ENCODE measurements at places on chromosomes 5 and 9. TPM values are rescaled to one million over a fixed set of nuclear protein-coding genes. Genes with fewer than 3 reads are reported as not detected.
A peak's percentile ranks its signal among the peaks of the same experiment; 100 is the strongest.

The GZMA gene
- 96.9 TPM for total RNA-seq

The DMRTA1 gene
- total RNA-seq: not detected

The PCDHGA6 gene
- 0.48 TPM for total RNA-seq

DNA sequence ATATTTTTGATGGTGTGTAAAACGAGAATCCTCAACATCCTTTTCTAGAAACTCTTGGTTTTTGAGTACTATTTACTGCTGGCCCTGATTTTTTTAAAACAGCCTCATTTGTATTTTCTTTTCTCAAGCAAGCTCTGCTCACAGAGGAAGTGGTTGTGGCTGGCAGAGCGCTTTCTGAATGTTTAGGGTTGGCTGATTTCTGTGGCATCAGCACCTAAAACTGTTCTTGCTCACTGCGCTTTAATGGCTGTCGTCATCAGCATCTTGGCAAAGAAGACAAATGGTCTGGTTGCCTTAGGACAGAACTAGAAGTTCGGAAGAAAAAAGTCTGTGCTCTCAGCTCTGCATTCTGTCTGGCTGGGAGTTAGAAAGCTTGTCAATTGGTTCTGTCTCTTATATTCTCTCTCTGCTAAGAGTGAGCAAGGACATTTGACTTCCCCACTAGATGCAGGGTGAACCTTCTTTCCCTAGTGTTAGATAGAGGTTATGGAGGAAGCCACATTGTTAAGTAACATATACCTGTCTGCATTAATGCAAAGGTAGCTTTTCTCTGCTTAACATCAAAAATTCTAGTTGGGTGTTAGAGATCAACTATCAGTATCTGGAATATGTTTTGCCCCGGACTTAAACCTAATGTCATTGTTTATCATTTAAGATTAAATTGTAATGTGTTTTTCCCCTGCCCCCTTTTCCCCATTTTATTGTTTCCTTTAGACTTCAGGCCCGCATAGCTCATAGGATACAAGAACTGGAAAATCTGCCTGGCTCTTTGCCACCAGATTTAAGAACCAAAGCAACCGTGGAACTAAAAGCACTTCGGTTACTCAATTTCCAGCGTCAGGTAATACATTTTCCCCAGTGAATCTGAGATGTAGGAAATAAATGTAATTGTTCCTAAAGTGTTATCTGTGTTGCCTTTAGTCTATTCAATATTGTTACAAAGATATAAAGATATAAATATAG, 39.0 kb downstream of the SMARCA2 start:
- peak; percentile 71 for DNase-seq

The PFN3 gene
- total RNA-seq: not detected

DNA sequence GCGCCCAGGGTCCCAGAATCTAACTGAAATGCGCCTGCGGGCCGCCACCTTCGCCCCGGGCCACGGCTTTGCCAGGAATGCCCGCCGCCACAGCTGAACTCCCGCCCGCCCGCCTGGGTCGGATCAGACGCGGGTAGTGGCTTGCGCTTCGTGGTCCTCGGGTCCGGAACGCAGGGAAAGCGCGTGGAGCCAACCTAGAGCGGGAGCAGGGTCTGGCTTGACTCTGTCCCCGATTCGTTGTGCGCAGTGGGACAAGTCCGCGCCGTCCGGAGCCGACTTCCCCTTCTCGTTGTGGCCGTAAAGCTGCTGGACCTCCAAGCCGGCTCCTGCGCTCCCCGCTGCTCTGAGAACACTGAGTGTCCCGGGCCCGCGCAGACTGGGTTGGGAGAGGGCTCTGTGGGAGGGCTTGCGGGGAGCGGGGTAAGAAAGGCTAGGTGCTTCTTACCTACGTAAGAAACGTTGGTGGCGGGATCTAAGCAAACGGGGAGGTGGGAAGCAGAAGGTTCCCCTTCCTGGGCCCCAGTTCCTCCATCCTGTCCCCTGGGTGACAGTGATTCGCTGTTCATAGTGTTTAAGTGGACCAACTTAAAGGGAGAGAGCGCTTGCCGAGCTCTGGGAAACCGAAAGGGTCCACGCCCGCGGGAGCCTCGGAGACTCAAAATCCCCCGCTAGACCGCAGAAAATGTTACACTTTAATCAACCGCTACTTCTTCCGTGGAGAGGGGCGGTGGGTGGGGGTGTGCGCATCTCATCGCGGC, 4.4 kb upstream of the FOXE1 start:
- no peak for DNase-seq

GRCh38 chr5:121982893-121983285, 21.1 kb downstream of the SRFBP1 start:
- no peak for DNase-seq

The ARHGEF28 gene
- 0.11 TPM for total RNA-seq

The TAF11L10 gene
- total RNA-seq: not detected

DNA sequence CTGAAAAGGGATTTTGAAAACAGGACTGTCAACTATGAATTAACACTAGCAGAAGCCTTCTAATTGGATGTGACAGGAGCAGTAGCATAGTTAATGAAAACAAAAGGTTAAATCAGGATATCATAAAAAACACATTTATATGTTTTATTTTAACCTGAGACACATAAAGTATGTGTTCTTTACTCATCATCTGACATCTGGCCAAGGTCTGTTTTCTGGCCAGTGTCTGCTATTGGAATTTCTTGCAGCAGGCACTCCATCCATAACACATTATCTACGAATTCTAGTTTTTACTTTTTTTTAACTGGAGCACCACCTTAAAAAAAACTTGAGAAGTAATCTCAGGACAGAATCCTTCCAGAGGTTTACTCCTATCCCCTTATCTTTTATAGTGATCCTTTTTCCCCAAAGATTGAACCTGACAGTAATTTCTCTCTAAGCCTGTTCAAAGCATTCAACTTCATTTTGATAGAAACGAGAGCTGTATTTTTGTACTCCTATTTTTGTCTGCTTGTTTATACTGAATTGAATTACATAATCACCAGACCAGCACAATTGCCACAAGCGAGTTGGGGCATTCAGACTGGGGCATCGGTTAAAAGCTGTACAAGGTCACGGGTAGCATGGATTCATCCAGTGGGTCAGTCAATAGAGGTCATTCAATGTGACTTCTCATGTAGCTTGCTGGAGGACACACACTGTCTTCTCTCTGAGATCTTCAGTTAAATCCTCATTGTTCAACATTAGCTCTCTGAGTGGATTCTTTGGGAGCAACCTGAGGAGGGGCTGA, 205.6 kb upstream of the CLINT1 start:
- DNase-seq: no peak

GRCh38 chr5:96569770-96570169, 92.4 kb upstream of the CAST start:
- DNase-seq: no peak

GRCh38 chr9:132479733-132480132, 69.7 kb downstream of the CFAP77 start:
- DNase-seq: no peak

The BRD3 gene
- 37.4 TPM for total RNA-seq

- no peak for DNase-seq
These were observed 1942.4 kb upstream of the WWC1 start for GRCh38 chr5:166349046-166349445.

DNA sequence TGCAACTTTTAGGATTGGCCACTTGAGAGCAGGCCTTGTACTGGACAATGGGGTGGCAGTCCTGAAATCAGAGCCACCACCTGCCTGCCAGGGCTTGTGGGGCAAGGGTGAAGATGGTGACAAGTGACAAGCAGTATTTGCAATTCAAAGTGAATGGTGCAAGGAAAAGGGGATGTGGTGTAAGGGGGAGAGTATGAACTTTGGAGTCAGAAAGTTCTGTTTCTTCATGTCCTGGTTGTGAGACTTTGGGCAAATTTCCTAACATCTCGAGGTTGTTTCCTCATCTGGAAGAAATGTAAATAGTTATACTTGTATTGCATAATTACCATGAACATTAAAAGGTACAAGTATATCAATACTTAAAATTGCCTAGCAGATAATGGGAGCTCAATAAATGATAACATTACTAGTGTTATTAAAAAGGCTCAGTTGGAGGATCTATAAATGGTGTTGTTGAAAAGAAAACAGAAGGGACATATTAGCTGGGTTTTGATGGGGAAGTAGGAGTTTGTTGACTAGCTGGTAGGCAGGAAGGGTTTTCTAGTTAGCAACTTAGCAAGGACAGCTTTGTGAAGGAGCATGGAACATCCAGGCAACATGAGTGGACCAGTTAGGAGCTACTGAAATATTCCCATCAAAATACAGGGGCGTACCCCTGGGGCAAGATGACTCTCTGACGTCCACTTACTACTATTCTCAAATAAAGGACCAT, 21.3 kb upstream of the MEGF9 start:
- no peak for DNase-seq

The CCIN gene
- total RNA-seq: not detected

The PCDHB6 gene
- total RNA-seq: not detected

The LVRN gene
- total RNA-seq: 0.07 TPM

DNA sequence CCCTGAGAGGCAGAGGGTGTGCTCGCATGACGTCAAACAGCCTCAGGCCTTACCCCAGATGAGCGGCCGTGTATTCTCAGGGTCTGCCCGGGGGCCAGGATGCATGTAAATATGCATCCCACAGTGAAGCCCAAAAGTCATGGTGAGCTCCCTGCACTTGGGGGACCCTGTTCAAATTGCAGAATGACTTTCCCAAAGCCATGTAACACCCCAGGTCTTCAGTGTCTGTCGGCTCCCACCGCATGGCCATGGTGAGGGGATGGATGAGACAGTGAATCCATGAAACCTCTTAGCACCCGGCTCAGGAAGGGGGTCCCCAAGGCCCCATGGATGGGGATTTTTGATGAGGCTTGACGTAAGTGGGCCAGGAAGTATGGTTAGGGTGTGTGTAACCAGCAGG, 9.3 kb upstream of the COL5A1 start:
- no peak for DNase-seq

The MEIKIN gene
- not detected for total RNA-seq

DNA sequence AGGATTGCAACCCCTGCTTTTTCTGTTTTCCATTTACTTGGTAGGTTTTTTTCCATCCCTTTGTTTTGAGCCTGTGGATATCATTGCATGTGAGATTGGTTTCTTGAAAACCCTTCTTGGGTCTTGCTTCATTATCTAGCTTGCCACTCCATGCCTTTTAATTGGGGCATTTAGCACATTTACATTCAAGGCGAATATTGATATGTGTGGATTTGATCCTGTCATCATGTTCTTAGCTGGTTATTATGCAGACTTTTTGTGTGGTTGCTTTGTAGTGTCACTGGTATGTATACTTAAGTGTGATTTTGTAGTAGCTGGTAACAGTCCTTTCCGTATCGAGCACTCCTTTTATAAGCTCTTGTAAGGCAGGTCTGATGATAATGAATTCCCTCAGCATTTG, 26.5 kb downstream of the LOX start:
- no peak for DNase-seq

DNA sequence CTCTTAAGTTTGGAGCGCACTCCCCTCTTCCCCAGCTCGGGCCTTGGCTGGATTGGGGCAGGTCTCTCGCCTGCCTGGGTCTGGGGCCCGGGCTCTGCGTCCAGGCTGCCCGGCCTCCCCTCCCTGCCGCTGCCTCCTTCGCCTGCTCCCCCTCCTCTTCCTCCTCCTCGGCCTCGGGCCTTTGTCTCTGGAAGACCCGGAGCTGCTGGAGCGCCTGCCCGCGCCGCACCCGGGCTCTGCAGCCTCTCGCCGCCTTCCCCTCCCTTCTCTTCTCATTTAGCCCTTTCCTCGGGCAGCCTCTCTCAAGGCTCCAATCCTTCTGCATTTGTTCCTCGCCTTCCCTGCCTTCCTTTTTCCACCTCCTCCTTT, 218.5 kb downstream of the C9orf50 start:
- DNase-seq: no peak

The TRAF2 gene
- 59.5 TPM for total RNA-seq

- no peak for DNase-seq
These were observed 184.4 kb upstream of the CCNG1 start for GRCh38 chr5:163252950-163253349.

The ECM2 gene
- total RNA-seq: not detected

DNA sequence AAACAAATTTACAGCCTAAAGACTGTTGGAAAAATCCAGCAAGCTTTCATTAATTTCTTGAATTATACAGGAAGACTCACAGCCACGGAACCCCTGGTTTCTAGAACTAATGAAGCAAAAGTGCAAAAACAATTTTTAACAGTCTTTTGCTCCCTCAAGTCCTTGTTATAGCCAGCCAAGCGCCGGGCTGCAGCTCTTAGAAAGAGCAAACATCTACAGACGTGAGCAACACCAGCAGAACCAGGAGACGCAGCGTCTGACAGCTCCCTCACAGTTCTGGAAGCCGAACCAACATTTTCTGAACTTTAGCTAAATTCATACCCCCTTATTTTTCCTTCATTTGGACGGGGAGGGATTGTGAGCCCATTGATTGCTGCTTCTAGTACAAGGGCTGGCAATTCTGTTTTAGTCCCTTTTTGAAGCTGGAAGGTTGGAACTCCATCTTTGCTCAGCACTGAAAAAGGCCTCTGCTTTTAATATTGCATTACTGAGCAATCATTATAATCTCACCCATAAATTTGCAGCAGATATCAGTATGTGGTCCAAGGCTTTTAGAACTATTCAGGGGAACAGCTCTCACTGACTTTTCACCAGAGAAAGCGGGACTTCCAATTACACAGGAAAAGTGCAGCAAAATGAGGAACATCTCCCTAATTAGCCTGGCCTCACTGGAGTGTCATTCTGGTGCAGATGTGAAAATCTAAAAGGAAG, 45.8 kb downstream of the AK8 start:
- no peak for DNase-seq

GRCh38 chr5:139543423-139543991, 17.6 kb upstream of the UBE2D2 start:
- peak; percentile 21 for DNase-seq

The LCN15 gene
- total RNA-seq: not detected

DNA sequence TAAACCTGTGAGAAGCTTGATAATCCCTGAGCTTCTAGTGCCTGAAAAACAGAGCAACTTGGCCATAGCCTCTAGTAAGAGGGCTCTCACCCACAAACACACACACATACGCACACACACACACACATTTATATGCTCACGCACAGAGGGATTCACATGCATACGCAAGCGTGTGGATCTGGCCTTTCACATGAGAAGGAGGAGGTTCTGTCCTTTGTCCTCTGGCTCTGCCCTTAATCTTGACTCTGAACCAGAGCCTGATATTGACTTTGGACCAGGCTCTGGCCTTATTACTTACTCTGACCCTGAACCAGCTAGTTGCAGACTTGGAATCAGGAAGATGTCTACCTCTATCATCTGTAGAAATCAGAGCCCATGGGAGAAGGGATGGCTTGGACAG, 10.0 kb upstream of the P4HA2 start:
- DNase-seq: no peak

The MARVELD2 gene
- total RNA-seq: 0.16 TPM

DNA sequence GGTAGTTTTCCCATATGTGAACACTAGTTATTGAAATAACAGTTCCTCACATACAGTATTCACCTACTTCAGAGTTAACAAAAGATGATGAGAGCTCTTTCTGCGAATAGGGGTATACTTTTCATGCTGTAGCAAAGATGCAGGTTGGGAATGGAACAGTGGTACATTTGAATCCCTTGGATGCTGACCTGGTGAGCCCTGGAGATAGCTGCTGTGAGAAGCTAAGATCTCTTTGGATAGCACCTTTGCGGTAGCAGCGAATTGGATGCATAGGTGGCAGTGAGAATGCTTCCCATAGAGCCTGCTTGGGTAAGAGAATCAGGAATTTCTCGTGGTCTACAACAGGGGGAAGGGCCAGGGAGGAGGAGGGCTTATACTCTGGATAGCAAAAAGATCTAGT, 61.2 kb downstream of the NUP214 start:
- no peak for DNase-seq
